CD4-positive, alpha-beta T cell treated with Interleukin-2 at 100 ng/mL for 4 hours (primary cell): ENCODE measurements at places on chromosomes 7 and 10.
A peak's percentile ranks its signal among the peaks of the same experiment; 100 is the strongest.

- no peak for DNase-seq
These were observed 413.3 kb downstream of the SFMBT2 start for GRCh38 chr10:6997509-6997908.

GRCh38 chr10:7634142-7634894 is 32.4 kb downstream of the ITIH5 start:
- DNase-seq = no peak

DNA sequence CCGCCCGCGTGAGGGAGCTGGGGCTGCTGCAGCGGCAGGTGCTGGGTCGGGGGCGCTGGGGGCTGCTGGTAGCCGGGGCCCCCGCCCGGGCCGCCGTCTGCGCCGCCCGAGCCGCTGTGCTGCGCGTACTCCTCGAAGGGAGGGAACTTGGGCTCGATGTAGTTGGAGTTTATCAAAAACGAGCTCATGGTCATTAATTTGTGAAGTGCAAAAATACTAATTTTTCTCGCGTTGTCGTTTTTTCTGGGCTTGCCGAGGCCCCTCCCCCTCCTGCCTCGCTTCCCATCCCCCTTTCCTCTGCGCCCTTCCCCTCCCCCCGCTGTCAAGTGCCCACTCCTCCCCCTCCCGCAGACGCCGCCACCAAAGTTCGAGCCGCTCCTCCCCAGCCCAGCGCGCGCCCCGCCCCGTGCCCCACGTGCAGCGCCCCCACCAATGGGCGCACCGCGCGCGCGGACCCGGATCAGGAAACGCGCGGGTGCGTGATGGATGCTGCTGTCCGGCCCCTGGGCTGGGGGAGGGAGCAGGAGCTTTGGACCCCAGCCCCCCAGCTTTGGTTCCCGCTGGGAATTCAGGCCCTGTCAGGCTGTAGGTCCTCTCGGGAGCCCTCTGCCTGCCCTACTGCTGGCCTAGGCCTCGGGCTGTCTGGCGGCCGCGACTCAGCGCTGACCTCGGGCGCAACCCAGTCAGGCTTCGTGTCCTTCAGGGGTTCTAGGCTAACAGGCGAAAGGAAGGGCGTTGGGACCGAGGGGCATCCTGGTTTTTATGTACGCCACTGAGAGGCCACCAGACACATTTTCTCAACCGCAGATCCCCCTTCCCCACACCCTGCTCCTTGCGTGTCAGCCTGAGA is at the start of gene HOXA4:
HOXA4 (minus strand) TSS at position 218 of the 850 bp plus-strand sequence; CDS start at position 194, 24 bp downstream.
- peak; percentile 72 for DNase-seq

- no peak for DNase-seq
These were observed 32.7 kb downstream of the IL6 start for GRCh38 chr7:22759721-22760120.

DNA sequence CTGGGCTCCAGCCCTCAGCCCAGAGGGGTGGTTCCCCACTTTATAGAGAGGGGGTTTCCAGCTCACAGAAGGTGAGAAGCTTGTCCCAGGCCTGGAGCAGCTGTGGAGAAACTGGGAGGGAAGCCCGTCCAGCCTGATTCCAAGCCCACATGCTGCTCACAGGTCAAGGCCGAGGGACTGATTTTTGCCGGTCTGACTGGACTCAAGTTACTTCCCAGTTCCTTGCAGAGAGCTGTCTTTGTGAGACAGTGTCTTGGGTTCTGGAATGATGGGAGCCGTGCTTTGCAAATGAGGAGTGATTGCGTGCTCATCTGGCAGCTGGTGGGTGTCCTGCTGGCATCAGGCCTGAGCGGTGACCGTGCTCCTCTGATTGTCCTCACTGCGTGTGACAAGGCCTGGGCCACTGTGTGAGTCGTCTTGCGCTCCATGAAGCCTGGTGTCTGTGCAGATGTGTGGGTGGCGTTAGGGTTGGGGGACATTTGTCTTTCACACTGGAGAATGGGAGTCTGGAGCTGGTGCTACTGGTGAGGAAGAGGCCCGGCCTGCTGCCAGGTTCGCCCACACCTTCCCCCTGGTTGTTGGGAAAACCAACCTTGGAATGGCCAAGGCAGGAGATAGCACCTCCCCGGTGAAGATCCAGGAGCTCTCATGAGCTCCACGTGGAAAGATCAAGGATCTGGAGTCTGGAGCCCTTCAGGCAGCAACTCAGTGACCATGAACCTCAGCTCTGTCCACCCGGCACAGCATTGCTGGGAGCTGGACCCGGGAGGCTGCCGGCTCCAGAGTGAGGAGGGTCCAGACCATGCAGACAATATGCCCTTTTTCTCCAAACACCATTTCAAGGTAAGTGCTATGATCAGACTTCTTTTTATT is 129.6 kb downstream of the SMURF1 start:
- no peak for DNase-seq

GRCh38 chr10:101217044-101217425 is 12.2 kb downstream of the LBX1 start:
- no peak for DNase-seq

GRCh38 chr7:46775776-46776175 is 806.1 kb downstream of the TNS3 start:
- no peak for DNase-seq

- DNase-seq = no peak
These were observed 138.8 kb upstream of the BTBD16 start for GRCh38 chr10:122132331-122132755.

- no peak for DNase-seq
These were observed 161.5 kb downstream of the AHR start for GRCh38 chr7:17460001-17460400.

- no peak for DNase-seq
These were observed 858.3 kb downstream of the GRM8 start for GRCh38 chr7:126394406-126394805.

- DNase-seq = no peak
These were observed 28.6 kb upstream of the BMPER start for GRCh38 chr7:33876596-33877274.

GRCh38 chr10:130190055-130190736 is 54.0 kb downstream of the GLRX3 start:
- DNase-seq = peak; percentile 88

DNA sequence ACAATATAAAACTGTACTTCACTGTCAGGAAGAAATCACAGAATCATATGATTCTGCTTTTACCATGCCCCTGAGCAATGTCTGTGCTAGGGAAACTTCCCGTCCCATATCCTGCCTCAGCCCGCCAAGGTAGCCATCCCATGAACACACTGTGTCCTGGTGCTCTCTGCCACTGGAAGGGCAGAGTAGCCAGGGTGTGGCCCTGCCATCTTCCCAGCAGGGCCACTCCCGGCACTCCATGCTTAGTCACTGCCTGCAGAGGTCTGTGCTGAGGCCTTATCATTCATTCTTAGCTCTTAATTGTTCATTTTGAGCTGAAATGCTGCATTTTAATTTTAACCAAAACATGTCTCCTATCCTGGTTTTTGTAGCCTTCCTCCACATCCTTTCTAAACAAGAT is 31.8 kb downstream of the AP3M1 start:
- DNase-seq = no peak
